ENCODE measurements at places on chromosomes 3 and 15.

DNA sequence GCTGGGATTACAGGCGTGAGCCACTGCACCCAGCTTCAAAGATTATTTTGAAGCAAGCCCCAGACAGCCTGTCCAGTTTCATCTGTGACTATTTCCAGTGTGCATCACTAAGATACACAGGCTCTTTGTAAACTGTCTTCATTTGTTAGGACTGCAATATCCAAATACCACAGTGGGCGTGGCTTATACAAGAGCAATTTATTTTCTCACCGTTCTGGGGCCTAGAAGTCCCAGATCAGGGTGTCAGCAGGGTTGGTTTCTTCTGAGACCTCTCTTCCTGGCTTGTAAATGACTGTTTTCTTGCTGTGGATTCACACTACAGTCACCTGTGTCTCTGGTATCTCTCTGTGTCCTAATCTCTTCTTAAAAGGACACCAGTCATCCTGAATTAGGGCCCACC lies 59.7 kb downstream of the RLBP1 start:
- DNase-seq, result no peak

GRCh38 chr3:10505050-10505790 lies at the start of gene ATP2B2:
TSS of gene ATP2B2 (minus strand) at chr3:10505586. CDS start at chr3:10449543, 56,043 bp downstream.
- DNase-seq, result no peak

- DNase-seq, result no peak
Observed at GRCh38 chr3:165133188-165133899, 55.0 kb upstream of the SI start.

- DNase-seq, result no peak
Observed at GRCh38 chr3:24500806-24501205, 6.2 kb upstream of the THRB start.

DNA sequence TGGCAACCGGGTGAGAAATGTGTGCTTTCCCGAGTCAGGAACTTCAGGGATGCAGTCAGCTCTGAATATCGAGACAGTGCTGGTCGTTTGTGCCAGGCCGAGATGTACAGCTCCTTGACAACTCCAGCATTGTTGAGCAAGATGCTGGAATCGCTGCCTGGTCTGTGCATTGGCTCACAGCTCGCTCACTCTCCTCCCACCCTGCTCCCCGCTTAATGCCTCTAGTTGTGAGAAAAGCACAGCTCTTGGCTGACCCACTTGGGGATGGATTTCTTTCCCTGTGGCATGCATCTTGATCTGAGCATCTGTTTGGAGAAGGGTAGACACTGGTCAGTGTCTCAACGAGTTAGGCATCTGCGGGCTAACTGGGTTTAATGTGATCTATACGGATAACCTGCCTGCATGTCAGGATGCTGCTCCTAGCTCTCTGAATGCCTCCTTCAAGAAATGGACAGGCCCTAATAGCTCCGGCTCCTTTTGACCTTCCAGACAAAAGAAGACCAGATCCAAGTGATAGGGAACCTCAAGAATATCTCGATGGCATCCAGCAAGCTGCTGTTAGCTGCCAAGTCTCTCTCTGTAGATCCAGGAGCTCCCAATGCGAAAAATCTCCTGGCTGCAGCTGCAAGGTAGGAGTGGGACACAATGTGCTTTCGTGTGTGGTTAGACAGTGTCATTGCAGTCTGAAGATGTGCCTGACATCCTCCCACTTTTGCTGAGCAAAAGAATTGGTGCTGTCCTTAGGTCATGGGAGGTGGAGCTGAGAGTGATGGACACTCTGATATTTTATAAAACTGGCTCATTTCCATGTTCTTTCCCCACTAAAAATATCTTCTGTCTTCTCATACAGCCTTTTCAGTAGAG lies 302.2 kb upstream of the TPM1 start:
- no peak for DNase-seq
